ENCODE measurements at places on chromosomes 1 and 21.

DNA sequence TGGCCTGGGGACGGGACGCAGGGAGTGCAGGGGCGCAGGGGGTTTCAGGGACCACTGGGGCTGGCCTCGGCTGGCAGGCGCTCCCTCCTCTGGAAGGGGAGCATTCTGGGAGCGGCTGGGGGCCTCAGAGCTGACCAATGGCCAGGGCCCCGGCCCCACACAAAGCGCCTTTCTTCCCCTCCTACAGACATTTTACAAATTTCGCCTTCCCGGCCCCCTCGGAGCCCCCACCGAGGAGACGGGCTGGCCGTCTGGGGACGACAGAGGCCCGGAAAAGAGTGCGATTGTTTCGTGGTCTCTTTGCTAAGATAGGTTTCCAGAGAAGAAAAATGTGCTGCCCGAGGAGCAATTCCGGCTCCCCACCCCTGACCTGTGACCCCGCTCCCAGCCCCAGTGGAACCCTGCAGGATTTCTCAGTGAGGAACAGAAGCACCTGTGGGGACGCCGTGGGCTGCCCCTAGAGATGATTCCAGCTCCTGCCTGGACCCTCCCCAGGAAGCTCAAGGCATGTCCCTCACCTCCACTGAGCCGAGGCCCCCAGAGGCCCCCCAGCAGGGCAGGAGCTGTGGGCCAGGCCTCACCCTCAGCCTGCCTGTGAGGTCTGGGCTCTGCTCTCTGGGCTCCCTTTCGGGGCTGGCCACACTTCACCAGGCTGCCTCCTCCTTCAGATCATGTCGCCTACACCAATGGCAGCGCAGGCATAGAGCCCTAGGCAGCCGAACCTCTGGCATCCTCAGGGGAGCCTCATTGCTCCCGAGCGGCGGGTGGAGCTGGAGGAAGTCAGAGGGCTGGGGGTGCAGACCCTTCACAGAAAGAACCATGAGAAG lies 15.0 kb upstream of the PLEKHG5 start:
- DNase-seq: no peak

DNA sequence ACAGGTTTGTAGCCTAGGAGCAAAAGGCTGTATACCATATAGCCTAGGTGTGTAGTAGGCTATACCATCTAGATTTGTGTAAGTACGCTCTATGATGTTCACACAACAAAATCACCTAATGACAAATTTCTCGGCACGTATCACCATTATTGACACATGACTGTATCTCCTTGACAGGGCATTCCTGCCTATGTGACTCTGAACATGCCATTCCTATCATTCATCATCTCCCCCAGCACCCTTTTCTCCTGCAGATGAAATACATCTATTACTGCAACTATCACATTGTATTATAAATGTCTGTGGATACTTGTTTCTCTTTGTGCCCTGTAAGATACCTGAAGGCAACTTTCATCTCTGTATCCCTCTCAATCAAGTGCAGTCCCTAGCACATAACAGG lies 29.9 kb downstream of the TP53BP2 start:
- DNase-seq: peak; percentile 46

DNA sequence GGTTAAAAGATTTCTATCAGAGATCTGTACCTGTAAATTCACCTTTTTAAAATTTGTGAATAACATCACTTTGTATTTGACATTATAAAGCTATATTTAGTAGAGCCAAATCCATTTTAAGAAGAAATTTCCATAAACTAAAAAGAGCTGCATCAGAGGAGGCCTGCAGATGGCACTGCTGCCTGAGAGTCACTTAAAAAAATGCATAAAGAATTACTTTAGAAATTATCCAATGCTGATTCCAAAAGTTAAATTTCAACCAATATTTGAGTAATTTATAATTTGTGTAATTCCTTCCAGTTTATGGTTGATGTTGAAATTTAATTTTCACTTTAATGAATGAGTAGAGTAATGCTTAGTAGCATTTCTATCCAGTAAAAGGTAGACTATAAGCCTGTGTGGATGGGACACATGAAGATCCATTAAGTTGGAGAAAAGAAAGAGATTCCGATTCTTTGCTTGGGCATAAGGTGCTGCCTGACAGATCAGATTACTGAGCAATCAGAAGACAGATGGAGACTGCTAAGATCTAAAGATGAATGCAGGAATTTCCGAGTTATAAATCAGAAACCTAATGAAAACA lies 20.7 kb upstream of the RPE65 start:
- peak; percentile 43 for DNase-seq

- no peak for DNase-seq
Measured at GRCh38 chr21:40847951-40848350, 993 bp upstream of the DSCAM start.

DNA sequence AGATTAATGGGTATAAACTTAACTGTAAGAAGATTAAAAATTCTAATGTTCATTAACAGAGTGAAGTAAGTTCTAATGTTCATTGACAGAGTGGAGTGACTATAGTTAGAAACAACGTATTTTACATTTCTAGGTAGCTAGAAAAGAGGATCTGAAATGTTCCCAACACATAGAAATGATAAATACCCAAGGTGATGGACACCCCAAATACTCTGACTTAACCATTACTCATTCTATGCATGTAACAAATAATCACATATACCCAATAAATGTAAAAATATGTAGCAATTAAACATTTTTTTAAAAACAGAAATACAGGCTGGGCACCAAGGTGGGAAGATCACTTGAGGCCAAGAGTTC lies 62.1 kb downstream of the ABL2 start:
- no peak for DNase-seq

DNA sequence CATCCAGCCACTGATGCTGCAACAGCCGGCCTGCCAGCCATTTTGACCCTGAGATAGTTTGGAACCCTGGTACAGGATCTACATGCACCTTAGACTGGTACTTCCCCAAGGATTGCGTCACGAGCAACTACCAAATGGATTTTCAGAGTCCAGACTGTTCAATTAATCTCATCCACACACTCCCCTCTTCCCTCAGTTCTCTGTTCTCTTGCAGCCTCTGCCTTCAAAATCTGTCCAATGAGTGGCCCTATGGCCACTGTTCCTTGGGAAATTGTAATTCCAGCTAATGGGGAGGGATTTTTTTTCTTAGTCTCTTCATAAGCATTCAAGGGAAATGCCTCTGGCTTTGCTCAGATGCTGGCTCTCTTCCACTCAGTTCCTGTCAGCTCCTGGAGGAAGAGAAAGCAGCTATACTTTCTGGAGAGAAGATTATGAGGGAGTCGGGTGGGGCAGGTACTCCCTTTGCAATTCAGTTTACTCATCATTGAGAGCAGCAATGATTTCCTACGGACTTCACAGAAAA lies 19.8 kb upstream of the UAP1 start:
- peak; percentile 73 for DNase-seq

GRCh38 chr1:109490029-109490933 lies 3.6 kb upstream of the CYB561D1 start:
- DNase-seq: peak; percentile 55

GRCh38 chr1:178418284-178418955 lies 78.3 kb downstream of the CLEC20A start:
- no peak for DNase-seq

GRCh38 chr1:68954841-68955240 lies 458.0 kb upstream of the DEPDC1 start:
- DNase-seq: peak; percentile 78

GRCh38 chr1:38502758-38503157 lies 356.8 kb downstream of the RRAGC start:
- DNase-seq: no peak

- peak; percentile 50 for DNase-seq
Measured at GRCh38 chr1:81802707-81803430, 2.1 kb downstream of the ADGRL2 start.

GRCh38 chr1:101181930-101182329 lies 54.9 kb upstream of the S1PR1 start:
- DNase-seq: no peak

- DNase-seq: no peak
Measured at GRCh38 chr1:33519240-33519884, 46.9 kb downstream of the ZSCAN20 start.

- DNase-seq: no peak
Measured at GRCh38 chr1:115166531-115167091, 77.3 kb upstream of the TSPAN2 start.

DNA sequence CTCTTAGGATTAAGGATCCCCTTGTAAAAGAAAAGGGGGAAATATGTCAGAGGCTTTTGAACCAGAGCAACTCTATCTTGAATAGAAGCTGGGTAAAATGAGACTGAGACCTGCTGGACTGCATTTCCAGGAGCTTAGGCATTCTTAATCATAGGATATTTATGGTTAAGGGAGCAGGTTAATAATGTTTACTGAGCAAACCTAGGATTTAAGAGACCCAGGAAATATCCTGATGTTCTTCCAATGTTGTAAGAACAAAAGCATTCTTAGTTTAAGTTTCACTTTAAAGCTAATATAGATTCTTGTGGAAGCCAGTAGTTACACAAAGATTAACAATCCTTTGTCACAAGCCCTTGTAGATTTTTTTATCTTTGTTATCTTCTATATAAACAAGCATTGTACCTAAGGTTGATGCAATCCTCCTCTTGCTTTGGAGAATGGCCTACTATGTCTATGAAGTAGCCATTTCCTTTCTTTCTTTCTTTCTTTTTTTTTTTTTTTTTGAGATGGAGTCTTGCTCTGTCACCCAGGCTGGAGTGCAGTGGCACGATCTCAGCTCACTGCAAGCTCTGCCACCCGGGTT lies 570.2 kb upstream of the BEND5 start:
- DNase-seq: no peak

DNA sequence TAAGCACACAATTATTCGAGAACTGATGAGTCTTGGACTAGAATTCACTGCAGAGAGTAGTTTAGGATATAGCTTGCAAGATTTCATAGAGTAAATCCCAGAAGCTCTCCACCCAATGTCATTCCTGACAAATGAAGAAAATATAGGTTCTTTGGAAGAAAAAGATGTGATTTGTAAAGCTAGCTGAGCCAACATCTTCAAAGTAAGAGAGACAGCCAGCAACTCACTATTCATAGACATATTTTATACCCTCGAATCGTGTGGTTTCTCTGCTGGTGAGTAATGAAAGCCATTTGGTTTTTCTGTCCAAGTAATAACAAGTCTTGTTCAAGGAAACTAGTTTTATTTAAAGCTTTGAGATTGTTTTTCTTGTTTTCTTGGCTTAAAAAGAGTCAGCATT lies 165.7 kb upstream of the SYT6 start:
- DNase-seq: no peak

GRCh38 chr21:20856926-20857325 lies 141.3 kb upstream of the NCAM2 start:
- DNase-seq: no peak

DNA sequence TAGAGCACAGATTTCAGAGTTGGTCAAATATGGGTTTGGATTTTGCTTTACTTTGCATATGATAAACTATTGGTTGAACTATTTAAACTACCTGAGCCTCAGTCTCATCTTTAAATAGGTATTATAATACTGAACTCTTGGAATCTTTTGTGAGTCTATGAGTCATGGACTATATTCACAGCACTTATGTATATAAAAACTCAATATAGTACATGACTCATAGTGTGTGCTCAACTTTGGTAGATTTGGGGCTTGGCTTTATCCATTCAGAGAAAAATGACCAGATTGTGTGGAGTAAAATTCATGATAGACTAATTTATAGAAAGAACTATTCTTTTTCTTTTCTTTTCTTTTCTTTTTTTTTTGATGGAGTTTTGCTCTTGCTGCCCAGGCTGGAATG lies 28.7 kb downstream of the FCRL3 start:
- DNase-seq: no peak

GRCh38 chr21:44334329-44335030 lies 4.7 kb downstream of the CFAP410 start:
- DNase-seq: no peak
